COLO829 (cell line): ENCODE measurements at places on chromosomes 4 and X.
A peak's percentile ranks its signal among the peaks of the same experiment; 100 is the strongest.

DNA sequence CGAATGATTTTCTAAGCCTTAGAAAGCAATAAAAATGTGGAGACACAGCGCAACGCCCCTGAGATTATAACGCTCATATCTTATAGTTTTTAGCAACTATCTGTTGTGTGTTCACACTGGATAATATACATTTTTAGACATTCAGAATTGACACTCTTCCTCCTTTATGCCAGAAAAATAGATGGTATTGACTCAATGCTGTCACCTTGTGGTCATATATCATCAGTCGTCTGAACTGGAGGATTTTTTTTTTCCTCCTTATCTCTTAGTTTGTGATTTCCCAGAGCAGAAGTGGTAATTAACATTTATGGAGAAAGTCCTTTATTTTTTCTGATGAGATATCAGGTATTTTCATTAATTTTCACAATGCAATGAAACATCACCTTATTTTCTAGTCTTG, 759.6 kb downstream of the RAB28 start:
- DNase-seq: peak; percentile 12

DNA sequence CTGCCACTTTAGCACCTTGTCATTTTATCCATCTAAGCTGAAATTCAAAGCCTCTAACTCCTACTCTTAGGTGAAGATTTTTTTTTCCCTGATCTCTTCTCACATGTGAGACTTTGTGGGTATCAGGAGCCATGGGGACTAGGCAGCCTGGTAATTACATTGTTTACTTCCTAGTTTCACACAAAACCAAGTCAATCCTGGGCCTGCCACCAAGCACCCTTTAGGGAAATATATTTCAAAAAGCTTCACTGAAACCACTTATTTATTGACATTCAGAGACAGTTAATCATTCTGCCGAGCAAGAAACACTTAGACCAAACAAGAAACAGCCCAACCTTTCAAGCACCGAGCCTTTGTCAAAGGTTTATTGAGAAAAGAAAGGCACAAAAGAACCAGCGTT, 200.0 kb downstream of the RELL1 start:
- DNase-seq: no peak

GRCh38 chr4:39591290-39591689, 47.4 kb downstream of the SMIM14 start:
- no peak for DNase-seq

GRCh38 chr4:87824352-87824751, 8.4 kb upstream of the MEPE start:
- no peak for DNase-seq

DNA sequence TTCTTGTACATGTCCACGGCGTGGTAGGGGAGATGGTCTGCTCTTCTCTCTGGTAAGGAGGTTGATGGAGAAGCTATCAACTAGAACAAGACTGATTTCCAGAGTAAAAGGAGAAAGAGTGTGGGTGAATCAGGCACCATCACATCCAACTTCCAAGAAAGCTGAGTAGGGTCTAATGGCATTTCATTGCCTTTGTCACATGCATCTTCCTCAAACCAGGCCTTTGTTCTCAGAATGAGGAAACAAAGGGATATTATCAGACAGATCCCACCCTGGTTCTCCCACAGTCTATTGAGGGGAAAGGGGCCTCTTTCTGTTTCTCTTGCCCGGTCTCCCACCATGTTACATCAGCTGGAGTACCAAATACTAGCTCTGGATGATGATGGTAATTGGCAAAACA, 160.2 kb upstream of the RBPJ start:
- no peak for DNase-seq

DNA sequence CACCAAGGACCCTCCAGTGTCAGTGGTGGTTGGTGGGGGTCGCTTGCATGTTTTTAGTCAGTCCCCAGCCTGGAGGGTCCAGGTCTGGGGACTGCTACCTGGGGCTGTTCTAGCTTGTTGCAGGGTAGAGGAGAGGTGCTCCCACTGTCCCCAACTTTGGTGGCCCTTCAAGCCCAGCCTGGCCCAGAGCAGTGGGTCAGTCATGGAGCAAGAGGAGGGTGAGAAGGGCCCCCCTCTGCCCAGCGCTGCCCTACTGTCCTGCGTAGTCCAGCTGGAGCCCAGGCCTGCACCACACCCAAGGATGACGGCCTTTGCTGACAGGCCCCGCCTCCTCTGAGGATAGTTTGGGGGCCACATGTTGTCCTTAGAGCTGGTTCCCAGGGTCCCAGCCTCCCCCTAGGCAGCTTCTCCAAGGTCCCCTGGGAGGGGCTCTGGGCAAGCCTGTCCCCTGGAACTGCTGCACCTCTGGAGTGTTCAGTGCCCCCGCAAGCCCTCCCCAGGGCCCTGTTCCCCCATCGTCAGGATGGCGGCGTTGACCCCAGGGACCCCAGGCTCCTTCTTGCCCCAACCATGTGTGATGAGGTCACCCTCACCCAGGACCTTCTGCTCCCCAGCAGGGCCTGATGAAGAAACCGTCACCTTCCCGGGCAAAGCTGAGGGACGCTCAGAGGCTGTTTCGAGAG, 6.8 kb downstream of the CFAP99 start:
- DNase-seq: no peak

- DNase-seq: peak; percentile 6
Observed at GRCh38 chr4:20544645-20545044, 155.6 kb upstream of the PACRGL start.

GRCh38 chr4:183182873-183183725, 84.0 kb downstream of the WWC2 start:
- DNase-seq: peak; percentile 89

GRCh38 chrX:2538031-2538757, 37.4 kb upstream of the DHRSX start:
- no peak for DNase-seq

- DNase-seq: no peak
Observed at GRCh38 chr4:169342906-169343564, 72.3 kb upstream of the SH3RF1 start.

- no peak for DNase-seq
Observed at GRCh38 chrX:123600181-123600580, 132.7 kb downstream of the THOC2 start.

GRCh38 chr4:45438047-45438446, 685.8 kb downstream of the GABRG1 start:
- no peak for DNase-seq

- no peak for DNase-seq
Observed at GRCh38 chr4:105145156-105145902, 1.3 kb upstream of the TET2 start.

GRCh38 chr4:79148369-79148768, 177.5 kb downstream of the NAA11 start:
- no peak for DNase-seq

DNA sequence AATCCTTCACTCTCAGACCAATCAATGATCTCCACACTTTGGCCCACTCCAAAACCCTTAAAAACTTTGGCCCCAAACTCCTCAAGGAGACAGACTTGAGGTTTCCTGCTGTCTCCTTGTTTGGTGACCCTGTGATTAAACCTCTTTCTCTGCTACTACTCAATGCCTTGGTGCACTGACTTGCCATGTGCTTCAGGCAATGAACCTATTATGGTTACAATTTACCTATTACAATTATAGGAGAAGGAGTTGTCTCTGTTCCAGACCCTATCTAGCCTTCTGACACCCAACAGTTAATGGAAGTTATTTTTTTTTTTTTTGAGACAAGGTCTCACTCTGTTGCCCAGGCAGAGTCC, 263.1 kb downstream of the STIM2 start:
- DNase-seq: no peak

- no peak for DNase-seq
Observed at GRCh38 chrX:12770440-12770839, 20.8 kb upstream of the PRPS2 start.

DNA sequence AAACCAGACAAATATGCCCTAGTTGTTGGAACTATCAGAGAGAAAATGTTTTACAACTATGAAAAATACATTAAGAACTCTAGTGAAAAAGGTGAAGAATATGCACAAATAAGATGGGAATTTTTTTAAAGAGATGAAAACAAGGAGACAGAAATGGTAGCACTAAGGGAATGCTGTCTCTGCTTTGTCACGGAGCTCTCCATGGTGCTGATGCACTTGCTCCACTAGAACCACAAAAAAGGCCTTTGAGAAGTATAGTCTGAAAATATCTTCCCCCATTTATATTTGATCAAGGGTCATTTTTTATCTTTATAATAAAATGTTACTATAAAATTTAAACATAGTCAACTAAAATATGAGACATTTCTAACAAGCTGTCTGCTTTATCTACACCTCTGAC, 1655.5 kb upstream of the AGA start:
- DNase-seq: no peak

DNA sequence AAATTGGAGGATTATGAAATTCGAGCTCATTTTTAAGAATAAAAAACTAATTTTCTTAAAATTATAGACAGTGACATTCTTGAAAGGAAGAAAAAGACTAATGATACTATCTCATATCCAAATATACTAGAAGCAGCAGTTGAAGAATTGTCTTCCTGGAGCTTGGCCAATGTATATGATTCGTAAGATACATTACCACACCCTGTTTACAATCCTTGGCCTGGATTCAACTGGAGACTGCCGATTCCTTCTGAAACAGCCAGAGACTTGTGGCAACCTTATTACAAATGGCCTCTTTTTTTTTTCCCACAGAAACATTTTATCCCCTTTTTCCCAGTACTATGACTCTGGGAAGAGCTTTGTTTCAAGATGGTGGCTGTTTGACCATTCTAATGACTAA, 571.2 kb upstream of the FAT1 start:
- DNase-seq: no peak

GRCh38 chrX:47097018-47097417, 18.8 kb downstream of the RGN start:
- DNase-seq: no peak

DNA sequence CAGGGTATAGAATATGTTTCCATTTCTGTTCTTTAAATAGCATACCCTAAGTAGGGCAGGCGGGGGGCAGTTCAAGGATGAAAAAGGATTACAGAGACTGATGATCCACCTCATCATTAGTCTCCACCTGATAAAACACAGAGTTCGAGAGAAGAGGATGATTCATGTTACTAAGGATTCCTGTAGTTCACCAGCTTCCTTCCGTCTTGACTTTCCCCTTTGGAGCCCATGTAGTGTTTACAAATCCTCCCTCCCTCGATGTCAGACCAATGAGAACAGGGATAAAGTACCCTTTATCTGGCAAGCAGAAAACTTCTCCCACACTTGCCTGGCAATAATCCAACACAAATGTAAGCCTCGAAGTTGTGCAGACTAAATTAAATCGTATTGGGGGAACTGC, 526.3 kb upstream of the FAM241A start:
- DNase-seq: no peak

DNA sequence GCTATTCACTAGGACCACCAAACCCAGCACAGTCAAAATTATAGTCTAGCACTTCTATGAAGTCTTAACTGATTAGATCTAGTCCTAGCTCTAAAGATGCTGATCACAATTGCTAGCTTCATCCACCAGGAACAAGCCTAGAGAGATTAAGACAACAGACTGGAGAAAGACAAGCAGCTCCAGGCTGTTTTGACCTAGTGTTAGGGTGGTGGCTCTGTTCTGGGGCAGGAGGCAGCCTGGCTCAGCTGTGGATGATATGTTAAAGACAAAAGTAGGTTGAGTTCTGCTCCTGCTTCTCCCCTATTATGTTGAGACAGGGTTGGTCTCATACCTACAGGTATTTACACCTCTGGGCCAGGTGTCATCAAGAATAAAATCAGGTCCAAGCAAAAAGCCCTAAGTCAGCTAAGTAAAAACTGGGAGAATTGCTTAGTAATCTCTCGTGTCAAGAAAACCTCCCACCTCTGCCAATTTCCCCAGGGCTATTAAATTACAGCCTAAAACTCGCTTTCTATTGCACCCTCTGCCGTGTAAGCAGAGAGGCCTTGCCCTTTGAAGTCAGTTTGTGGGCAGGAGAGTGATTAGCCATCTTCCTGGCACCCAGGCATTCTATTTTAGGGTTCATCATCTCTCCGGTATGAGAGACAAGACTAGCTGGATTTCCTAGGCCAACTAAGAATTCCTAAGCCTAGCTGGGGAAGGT, 39.9 kb downstream of the RAB40AL start:
- DNase-seq: no peak

- DNase-seq: no peak
Observed at GRCh38 chrX:154077101-154077500, 20.4 kb downstream of the MECP2 start.

- DNase-seq: no peak
Observed at GRCh38 chrX:129792586-129793291, 13.0 kb downstream of the SASH3 start.

DNA sequence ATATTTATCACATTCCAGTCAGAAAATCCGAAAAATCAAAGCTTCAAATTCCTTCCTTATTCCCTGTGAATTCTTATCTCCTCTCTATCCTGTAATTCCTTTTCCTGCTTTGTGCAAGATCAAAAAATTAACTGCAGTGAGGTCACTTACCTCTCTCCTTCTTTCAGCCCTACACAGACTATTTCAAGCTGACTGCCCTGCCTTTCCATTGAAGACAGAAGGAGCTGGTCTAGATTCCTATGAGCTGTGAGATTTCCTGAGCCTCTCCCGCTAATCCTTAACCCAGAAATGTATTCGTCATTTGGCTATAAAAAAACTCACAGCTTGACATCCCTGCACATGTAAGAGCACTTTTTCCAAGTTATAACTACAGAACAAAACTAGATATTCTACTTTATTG, 26.6 kb downstream of the TRIML2 start:
- DNase-seq: no peak

- DNase-seq: no peak
Observed at GRCh38 chr4:159271856-159272255, 169.0 kb downstream of the RAPGEF2 start.

- no peak for DNase-seq
Observed at GRCh38 chrX:53714580-53715345, 28.2 kb upstream of the HUWE1 start.

DNA sequence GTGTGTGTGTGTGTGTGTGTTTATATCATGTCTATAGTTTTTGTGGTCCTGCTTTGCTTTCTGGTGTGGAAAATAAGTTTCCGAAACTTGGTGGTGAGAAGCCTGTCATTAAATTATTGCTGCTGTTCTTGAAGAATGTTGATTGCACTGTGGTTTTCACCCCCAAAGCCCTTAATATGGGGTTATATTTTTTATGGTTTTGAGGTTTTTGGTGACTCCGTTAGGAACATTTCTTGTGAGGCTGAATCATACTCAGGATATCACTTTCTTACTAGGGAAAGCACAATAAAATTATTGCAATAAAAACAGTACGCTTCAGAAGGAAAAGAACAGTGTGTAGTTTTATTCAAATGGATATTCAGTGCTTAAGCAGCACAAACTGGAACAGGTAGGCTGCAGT, 539.1 kb upstream of the MAGEB18 start:
- DNase-seq: no peak

DNA sequence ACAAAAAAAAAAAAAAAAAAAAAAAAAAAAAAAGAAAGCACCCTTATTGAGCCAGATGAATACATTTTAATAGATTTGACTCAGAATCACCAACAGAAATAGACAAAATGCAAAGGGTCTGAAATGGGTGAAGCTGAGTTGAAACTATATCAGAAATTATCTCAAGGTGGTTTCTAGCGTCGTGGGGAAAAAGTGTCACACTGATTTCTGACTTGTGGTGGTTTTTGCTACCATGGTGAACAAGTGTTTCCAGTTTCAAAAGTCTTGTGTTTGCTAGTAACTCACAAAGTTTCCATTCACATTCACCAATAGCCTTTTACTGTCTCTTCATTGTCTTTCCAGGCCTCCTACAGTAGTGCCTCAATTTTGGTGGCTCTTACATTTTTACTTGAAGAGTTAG, 135.5 kb downstream of the ARHGAP24 start:
- no peak for DNase-seq

GRCh38 chrX:65528705-65529340, 5.8 kb downstream of the LAS1L start:
- DNase-seq: peak; percentile 56
